ENCODE measurements at places on chromosomes 12 and 14.

DNA sequence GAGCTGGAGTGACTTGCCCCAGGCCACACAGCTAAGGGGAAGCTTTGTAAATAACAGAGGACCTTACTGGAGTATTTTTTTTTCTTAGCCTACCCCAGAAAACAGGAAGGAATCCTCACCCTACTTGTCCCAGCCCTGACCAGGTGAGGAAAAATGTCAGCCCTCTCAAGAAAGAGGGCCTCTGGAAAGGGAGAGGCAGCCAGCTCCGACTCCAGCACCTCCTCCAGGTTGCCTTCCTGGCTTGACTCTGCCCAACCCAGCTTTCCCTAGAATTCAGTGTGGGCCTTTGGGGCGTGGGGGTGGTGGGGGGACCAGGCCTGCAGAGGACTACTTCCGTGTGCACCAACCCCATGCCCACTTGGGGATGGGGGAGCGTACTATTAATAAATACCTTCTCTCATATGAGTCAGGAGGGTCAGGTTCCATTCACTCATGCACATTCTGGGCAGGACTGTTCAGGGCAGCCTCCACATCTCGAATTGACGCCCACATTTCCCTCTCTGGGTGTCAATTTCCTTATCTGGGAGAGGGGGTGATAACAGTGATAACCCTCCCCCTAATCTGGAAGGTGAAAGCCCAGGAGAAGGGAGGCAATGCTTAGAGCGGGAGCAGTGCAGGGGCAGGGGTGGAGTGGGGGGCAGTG lies 5.2 kb downstream of the RHOF start:
- no peak for DNase-seq

- DNase-seq, result no peak
These were observed 14.4 kb downstream of the ASCL4 start for GRCh38 chr12:107788690-107789458.

GRCh38 chr12:15497671-15498292 lies 175.5 kb downstream of the PTPRO start:
- no peak for DNase-seq

- DNase-seq, result peak; percentile 2
These were observed 149.2 kb upstream of the SYT10 start for GRCh38 chr12:33588725-33589405.

DNA sequence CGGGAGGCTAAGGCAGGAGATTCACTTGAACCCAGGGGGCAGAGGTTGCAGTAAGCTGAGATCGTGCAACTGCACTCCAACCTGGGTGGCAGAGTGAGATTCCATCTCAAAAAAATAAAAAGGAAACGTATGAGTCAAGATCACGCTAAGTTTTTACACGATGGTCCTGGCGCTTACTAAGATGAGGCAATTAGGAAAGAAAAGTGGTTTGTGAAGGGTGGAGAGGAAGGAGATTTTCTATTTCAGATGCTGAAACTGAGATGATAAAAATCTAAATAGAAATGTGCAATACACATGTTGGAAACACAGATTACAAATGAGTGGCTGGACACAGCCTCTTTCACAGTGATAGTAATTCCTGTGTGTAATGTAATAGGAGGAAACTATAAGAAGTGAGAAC lies 63.2 kb downstream of the KDM5A start:
- DNase-seq, result no peak

DNA sequence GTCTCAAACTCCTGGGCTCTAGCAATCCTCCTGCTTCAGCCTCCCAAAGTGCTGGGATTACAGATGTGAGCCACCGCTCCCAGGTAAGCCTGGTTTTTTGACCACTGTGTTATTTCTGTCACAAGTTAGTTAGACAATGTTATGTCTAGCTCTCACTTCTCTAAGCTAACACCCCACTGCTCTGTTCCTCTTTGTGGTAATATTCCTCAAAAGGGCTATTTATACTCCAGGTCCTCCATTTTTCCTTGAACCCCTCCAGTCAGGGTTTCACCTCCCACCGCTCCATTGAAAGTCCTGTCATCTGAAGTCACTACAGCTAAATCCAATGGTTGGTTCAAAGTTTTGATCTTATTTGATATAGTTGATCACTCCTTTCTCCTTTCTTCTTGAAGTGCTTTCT lies 5.1 kb downstream of the IRAK3 start:
- no peak for DNase-seq

DNA sequence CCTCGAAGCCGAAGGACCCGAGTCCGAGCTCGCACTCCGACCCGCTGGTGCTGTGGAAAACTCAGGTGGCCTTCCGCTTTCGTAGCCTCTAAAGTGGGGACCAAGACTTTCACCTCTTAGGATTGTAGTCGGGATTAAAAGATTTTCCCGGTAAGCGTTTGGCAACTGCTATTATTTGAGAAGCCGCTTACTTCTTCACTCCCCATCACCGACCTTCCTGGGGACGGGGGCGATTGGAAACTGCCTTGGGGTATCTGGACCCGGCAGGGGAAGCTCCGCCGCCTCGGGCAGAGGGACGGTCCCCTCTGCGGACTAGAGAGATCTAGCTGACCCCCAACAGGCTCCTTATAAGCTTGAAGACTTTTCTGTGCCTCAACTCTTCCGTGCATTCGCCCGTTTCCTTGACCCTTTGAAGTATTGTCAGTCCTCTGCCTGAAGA lies 659 bp downstream of the TRAFD1 start:
- no peak for DNase-seq

DNA sequence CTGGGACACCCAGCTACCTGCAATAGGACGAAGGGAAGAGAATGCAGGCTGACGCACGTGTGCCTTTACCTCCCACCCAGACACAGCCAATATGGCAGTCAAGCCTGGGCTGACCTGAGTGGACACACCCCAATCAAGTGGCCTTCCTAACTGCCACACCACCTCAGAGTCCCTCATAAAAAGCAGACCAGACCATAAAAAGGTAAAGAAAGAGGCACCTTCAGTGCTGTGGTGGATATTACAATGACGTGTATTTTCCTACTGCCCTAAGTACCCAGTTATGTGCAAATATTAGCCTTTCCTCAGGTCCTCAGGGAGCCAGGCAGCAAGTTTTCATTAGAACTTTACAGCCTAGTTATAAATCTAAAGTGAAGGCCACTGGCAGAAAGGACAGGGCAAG lies 75.8 kb downstream of the KCNK10 start:
- no peak for DNase-seq

DNA sequence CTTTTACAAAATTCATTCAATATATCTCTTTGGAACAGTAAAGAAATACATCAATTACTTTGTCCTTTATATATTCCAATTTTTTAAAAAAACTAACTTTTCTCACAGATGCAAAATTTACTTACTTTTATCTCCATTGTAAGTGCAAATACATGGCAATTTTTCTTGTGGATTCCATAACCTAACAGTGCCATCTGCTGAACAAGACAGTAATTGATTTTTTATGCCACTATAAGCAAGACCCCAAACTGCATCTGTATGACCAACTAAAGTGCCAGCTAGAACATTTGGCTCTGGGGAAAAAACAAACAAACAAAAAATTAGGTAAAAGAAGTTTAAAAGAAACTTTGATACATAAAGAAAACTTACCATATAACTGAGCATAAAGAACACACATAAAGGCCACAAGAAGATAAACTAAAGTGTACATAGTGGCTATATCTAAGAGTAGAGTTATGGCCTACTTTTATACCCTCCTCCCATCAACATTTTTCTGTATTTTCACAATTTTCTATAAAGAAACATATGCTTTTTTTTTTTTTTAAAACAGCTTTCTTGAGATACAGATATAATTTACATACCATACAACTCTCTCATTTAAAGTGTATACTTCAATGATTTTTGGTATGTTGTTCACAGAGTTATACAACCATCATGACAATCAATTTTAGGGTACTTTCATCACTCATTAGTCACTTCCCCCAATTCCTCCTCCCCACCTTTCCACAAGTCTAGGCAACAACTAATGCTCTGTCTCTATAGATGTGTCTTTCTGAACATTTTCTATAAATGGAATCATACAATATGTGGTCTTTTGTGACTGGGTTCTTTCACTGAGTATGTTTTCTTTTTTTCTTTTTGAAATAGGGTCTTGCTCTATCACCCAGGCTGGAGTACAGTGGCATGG lies 32.6 kb downstream of the COCH start:
- peak; percentile 27 for DNase-seq

DNA sequence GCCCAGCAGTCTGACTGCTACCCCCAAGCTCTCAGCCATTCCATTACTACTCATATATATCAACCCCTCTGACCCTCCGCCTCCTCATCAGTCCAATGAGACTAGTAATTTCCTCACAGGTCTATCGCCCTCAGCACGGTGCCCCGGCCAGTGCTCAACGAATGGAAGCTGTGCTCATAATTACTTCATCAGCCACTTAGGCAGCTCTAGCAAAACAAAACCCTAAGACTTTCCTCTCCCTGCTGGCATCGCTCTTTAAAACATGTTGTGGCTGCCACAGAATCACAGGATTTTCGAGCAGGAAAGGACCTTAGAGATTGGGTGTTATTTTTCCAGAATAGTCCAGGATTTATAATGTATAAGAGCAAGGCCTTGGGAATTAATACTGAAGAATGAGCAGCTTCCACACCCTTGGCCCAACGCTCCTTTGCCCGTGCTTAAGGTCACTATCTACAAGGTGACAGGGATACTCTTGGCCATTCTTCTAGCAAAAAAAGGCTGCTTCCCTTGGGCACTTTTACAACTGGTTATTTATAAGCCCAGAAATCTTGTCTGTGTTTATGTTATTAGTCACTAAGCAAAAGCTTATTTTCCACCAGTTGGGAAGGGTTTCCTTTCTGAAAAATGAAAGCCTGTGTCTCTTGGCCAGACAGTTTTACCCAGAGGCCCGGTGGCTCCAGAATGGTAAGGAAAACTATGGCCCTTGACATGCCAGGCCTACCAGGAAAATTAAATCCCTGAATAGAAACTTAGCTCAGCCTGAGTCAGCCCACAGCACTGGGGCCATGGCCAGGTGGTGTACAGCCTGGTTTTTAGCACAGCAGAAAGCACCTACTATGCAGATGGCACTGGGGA lies 47.9 kb downstream of the NUAK1 start:
- no peak for DNase-seq

DNA sequence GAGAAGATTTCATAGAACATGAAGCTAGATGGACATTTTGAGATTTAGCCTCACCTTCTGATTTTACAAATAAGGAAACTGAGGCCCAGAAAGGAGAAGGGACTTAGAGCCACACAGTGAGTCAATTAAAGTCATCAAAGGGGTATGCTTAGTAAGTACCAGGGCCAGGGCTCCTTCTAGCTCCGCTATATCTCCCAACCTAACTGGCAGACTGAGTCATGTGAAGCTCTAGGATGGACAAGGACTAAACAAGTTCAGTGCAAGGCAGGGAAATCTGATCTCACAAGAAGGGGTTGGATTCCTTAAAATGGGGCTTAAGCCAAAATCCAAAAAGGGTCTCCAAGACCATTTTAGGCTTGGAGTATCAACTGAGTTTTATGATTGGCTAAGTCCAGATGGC lies 215.8 kb downstream of the PHLDA1 start:
- peak; percentile 34 for DNase-seq

- DNase-seq, result peak; percentile 13
These were observed 111.1 kb downstream of the KITLG start for GRCh38 chr12:88469154-88469553.

DNA sequence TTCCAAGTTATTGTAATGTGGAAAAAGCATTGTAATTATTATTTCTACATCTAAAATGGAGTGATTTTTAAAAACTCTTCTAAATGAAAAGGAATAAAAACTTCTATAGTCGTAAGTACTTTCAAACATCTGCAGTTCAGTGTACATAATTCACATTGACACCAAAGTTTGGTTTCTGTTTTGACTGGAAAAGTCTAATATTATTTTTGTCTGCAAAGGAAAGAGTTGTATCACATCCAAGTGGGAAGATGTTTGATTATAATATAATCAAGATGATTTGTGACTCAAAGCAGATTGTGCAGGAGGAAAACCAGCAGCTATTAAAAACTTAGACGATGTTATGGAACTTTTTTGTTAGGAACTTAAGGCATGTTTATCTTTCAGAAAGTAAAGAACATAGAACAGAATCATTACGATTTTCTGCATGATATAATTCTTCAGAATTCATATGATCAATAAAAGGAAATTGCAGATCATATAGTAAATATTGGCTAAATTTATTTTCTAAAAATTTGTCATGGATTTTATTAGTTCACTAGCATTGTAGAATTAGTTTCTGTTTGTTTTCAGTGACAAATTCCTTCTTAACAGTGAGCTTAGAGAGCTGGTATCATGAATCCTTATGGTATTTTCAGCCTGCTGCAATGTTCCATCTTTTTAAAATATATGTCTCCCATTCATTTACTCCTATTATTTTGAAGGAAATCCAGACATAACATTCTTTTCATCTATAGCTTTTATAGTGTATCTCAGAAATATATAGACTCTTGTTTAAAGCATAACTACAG lies 145.8 kb downstream of the MIPOL1 start:
- no peak for DNase-seq

DNA sequence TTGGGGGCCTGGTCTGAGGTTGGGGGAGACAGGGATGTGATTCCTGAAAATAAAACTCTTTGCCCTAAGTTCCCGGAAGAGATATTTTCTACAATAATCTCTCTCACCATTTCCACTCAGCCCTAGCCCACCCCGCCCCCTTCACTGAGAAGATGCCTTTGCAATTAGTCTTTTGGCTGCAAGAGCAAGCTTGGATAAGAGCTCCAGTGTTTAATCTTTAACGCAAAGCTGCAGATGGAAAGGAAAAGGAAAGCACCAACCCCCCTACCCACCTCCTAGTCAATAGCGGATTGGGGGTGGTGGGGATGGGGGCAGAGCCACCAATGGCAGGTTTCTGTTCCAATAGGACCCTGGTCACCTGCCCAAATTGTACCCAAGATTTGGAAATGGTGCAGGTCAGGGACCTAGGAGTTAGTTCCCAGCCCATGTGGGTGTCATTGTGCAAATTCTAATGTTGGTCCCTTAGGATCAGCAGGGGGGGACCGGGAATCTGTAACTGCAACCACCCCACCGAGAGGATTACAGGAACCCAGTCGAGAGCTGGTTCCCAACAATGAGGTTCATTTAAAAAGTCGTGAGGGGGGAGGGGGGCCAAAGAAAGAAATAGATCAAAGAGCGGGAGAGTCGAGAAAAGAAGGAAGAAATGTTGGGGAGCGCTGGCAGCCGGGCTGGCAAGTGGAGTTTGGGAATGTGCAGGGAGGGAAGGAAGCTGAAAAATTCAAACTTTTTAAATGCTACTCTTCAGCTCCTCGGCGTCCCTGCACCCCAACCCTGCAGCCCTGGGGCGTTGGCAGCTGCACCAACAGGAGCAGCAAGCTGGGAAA lies 1.6 kb downstream of the ZFP36L1 start:
- DNase-seq, result no peak

GRCh38 chr12:131466306-131466705 lies 244.6 kb upstream of the SFSWAP start:
- no peak for DNase-seq

GRCh38 chr14:70631948-70632347 lies 9.8 kb upstream of the TTC9 start:
- no peak for DNase-seq

GRCh38 chr14:89524990-89525667 lies 108.1 kb upstream of the FOXN3 start:
- no peak for DNase-seq

DNA sequence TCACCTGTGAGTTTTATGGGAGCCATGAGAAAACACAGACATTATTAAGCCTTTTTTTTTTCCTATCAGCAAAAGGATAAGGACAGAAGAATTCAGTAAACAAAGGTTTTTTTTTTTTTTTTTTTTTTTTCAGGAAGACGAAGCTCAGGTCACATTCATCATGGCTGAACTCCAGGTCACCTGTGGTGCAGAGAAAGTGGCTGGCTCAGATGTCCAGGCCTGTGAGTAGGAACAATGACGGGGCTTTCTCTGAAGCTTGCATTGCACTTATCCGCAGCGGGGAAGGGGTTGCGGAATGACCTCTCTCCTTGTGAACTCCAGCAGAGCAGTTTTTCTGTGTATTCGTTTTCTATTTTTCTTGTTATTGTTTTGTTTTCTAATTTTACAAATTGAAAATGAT lies 759.6 kb upstream of the TMEM132C start:
- no peak for DNase-seq

- DNase-seq, result peak; percentile 91
These were observed 103.0 kb downstream of the SAMD4A start for GRCh38 chr14:54669721-54670561.
